Dermis blood vessel endothelial cell (primary cell): ENCODE measurements at places on chromosomes 5 and 9.

DNA sequence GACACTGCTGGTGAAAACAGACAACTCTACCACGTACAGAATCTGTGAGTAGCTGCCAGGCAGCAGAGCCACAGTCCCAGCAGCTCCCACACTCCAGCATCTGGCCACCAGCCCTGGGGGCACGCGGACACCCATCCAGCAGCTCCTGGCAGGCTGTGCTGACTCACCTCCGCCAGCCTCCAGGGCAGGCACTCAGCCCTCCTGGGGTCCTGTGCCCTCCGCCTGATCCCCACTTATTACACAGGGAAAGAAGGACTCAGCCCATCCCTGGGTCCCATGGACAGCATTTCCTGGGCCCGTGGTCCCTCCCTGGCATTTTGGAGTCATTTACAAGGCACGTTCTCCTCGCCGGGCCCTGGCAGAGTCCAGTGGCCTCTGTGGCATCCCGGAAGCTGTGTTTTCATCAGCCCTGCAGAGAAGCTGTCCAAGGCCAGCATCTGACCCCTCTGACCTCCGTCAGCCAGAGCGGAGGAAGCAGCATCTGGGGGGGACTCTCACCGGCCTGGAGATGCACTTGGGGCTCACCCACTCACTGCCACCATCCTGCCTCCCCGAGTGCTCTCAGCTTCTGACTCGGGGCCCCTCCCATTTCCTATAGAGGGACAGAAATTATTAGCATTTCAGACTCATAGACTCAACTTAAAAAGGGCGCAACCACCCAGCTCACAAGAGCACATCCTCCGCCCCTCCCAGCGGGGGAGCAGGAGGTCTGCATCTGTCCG, 21.6 kb downstream of the PAEP start:
- DNase-seq = no peak

DNA sequence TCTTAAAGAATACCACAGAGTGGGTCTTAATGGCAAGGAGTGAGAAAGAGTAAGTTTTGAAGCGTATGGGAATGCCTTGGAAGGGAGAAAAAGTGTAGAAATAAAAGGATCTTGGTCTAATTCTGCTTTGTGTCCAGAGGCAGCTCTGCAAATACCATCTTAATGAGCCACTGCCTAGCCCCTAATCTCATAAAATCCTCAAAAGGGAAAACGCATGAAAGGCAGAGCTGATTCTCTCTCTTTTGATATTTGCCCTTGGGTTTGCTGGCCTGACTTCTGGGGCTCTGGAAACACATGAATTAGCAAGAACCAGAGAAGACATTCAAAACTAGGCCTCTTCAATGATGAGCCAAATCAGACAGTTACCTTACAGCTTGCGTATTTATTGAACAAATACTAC, 28.1 kb downstream of the NREP start:
- DNase-seq = no peak

- DNase-seq = no peak
Measured at GRCh38 chr9:68428481-68428880, 72.1 kb downstream of the PGM5 start.

DNA sequence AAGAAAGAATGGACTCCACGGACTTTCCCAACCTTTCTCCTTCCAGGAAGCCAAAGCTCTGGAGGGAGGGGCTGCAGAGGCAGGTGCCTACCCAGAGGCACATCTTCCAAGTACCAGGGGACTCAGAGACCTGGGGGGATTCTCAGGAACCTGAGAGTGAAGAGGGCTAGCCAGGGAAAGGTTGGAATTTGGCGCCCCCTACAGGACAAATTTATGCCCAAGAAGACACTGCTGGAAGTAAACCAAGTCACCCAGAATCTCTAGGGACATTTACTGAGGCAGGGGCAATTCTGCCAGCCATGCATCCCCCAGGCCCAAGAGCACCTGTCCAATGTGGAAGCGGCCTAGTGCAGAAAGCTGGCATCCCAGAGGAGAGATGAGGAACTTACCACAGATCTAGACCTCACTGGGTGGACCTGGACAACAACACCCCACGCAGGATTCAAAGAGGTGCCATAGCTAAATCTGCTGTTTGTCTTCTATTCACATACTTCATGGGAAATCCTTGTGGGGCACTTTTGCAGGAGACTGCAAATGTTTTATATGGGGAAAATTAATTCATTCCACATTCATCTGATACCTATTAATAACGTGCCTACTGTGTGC, 25.9 kb upstream of the IDNK start:
- peak; percentile 68 for DNase-seq
